ENCODE measurements at places on chromosomes 7 and 10.

DNA sequence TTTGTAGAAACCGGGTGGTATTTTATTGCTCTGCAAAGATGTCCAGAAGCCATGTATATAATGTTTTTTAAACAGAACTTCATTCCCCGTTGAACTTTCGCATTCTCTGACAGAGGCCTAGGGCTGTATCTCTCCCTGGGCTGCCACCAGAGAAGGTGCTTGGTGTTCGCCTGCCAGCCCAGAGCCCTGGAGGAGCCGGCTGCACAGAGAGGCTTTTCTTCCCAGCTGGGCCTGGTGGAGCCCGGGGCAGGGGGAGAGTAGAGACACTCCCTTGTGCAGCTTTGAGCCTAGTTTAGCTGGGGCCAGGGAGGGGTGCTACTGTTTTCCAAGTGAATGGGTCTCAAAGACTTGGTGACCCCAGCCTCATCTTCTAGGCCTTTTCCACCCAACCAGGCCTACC, 13.6 kb upstream of the TRIM8 start:
- no peak for DNase-seq

GRCh38 chr7:84195295-84196060, 889 bp upstream of the SEMA3A start:
- DNase-seq: no peak

DNA sequence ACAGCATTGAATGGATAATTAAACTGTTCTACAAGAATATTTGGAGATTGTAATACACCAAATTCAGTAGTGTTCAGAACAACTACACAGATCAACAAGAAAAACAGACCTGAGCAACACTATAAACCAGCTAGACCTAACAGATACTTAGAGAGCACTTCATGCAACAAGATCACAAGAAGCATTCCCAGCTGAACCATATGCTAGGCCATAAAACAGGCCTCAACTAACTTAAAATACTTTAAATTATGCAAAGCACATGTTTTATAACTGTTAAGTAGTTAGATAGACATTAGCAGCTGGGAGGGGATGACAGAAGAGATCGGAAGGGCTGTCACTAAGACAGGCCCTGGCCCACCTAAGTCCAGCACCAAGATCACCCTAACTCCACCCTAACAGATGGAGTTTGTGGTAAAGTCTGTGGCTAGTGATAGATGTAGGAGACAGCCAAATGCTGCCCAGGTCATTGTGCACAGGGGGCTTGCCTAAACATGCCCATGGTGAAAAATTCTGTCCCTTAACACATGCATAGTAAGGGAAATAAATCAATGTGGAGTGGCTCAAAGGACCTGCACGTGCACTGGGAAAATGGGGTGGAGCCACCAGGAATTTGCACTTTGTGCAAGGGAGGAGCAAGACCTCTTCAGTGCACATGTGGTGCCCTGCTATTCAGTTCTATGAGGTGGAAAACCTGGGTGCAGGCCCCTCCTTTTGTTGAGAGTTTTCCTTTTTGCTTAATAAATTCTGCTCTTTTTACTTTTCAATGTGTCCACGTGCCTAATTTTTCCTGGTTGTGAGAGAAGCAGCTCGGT, 567.8 kb upstream of the NRG3 start:
- no peak for DNase-seq

GRCh38 chr7:68821846-68822245, 776.4 kb upstream of the AUTS2 start:
- DNase-seq: no peak

GRCh38 chr10:63699785-63700613, 178.8 kb downstream of the REEP3 start:
- DNase-seq: no peak

DNA sequence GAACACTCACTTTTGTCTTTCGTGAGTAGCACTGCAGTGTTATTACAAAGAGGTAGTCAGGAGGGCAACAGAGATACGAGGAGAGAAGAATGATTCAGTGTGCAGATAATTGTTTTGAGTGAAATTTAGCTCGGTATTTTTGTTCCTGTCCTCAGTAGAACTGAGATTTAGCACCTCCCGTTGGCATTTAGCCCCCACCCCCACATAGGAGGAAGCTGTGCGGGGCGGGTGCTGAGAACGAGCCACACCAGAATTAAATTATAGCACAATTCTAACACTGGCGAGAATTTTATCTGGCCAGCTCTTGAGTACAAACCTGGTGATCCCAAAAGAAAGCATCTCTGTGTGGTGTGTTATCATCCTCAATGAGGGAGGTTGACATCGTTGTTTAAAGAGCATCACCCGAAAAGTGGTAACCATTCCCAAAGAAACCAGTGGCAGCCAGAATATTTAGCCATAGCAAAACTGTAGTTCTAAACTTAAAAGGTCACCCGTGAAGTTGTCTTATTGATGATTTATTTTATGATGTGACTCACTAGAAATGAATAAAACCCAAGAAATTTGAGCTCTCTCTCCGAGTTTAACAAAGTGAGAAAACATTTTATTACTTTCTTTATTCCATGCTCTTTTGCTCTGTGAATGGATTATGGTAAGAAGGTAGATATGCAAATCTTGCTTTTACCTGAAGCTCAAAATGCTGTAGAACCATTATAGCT, 612.2 kb downstream of the SUGCT start:
- DNase-seq: no peak

GRCh38 chr10:110355141-110355831, 50.6 kb upstream of the SMNDC1 start:
- no peak for DNase-seq

DNA sequence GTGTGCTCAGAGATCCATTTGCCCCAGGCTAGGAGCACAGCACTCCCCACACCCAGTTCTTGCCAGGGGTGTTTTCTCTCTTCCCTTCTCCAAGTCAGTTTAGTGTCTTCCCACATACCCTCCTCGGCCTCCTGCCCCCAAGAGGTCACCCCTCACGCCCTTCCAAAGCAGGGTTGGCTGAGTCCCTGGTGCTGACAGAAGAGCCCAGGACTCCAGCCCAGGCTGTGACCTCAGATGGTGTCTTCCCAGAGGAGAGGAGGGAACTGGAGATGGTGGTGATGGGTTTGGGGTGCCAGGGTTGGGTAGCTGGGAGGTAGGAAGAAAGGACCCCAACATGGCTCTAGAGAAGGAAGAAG, 19.8 kb downstream of the ZNF775 start:
- no peak for DNase-seq

DNA sequence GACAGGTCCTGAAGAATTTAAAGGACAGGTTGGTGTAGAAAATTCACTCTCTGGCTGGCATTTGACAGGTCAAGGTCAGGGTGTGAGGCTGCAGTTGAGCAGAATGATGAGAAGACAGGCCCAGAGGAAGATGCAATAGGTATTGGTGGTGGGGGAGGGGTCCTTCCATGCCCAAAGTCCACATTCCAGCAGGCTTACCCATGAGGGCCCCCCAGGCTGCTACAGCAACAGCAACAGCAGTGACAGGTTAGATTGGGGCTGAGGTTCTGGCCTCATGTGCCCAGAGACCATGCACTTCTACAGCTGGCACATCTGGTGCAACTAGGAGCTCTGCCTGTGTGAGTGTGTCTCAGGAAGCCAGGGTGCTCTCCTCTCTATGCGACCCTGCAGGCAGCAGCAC, 223.5 kb upstream of the GHITM start:
- no peak for DNase-seq

DNA sequence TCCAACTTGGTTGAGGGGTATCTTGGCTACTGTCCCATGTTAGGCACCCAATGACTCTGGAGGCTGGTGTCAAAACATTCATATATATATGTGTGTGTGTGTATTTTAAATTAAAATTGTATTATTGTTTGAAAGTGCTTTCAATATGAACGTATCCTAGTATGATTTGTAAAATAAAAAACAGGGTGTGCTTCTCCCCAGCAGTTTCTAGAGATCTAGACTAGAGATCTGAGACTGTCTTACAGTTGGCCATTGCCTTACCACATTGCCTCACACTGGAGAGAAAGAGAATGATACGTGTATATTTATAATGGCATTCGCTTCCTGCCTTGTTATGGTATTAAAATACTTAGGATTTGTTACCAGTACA, 1.2 kb downstream of the BAG3 start:
- no peak for DNase-seq

GRCh38 chr7:106029941-106030340, 66.9 kb downstream of the CDHR3 start:
- no peak for DNase-seq

DNA sequence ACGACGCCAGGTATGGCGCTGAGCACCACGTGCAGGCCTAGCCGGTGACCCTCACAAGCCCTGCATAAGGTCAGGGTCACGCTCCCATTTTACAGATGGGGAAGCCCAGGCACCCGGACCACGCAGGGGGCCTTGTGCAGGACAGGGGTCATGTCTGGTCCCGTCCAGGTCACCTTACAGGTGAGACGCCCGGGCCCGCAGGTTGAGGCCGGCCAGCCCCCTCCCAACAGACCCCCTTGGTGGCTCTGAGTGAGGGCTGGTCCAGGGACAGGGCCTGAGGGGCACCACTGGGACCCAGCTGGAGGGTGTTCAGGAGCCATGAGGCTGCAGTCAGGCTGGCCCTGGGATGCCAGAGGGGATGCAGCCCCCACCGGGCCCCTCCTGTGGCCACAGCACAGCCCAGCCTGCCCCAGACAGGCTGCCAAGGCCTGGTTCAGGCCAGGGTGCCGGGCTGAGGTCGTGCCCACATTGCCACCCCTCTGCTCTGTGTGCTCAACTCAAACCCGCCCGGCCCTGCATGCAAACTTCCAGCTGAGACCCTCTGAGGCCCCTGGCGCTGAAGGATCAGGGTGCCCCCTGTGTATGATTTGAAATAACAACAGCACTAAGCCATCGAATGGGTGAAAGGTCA, 69.0 kb downstream of the PWWP2B start:
- DNase-seq: no peak

- peak; percentile 81 for DNase-seq
These were observed 6.2 kb upstream of the AHCYL2 start for GRCh38 chr7:129218514-129219062.

- DNase-seq: peak; percentile 39
These were observed at the start of gene SH2B2 for GRCh38 chr7:102286237-102287110. TSS of gene SH2B2 (plus strand) at chr7:102286868. CDS start at chr7:102300551, 13,683 bp downstream.

DNA sequence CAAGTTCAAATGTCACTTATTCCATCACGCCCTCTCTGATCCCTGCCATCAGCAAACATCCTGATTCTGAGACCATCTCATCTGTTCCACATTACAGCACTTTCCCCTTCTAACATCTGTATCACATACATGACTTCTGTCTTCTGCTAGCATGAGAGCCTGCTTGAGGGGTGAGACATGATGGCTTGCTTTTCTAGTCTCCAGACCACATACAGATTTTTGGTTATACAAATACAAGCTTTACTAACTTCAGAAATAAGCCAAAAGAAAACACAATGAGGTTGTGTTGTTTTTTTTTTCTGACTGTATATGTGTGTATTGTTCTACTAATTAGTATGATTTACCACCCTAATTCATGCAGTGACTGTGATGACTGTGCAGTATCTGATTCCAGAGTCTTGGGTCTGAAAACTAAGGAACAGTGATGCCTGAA, 34.3 kb downstream of the NAPEPLD start:
- no peak for DNase-seq

DNA sequence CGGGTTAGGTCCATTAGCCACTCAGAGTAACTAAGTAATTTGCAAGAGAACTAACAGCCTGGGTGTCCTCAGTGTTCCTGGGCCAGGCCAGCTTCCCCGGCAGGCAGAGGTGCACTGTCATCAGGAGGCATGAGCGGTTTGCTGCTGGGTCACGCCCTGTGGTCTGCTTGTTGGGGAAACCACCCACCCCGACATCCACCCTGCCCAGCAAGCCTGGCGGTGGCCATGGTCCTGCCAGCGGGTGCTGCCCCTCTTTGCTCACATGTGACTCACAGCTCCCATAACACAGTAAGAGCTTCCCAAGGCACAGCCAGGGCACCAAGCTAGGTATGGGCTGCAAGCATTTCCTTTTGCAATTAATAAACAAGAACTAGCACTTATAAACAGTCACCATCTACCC, 75.9 kb downstream of the RGS10 start:
- DNase-seq: no peak

DNA sequence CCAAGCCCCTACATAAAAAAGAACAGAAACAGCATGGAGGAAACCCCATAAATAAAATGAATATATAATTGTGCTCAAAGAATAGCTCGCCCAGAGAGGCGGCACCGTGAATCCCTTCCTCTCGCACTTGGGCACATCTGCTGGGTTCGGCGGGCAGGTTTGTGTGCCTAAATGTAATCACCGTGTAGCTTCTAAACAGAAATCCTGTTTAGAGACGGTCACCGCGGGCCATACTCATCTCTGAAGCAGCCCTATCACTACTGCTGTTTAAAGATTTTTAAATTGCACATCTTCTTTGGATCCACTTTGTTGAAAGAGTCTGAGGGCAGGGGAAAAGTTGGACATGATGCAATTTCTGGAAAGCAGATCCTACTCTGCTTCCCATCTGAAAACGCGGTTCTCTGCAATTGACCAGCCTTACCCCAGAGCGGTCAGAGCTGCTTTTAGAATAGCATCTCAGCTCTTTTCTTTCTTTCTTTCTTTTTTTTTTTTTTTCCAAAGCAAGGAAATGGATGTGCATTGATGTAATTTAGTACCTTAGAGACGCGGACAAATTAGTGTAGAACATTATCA, 6.4 kb downstream of the DRGX start:
- DNase-seq: no peak

DNA sequence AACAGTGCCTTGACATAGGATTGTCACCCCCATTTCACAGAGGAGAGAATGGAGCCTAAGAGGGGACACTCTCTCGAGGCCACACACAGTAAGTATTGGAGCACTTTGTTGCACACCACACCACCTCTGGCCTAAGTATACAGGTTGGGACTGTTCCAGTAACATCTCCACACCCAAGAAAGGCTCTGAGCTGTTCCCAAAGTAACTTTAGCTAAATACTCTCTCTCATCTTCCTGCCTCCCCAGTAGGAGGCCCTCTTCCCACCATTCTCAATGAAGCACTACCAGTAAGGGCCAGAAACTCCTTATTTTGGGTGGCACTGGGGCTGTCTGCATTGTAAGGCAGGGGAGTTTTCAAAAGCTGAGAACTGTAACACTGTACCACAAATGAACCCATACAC, 189.5 kb downstream of the ZNF438 start:
- no peak for DNase-seq

GRCh38 chr7:22596763-22597400, 96.9 kb upstream of the STEAP1B start:
- DNase-seq: no peak

GRCh38 chr10:127694580-127695193, 42.3 kb upstream of the FOXI2 start:
- no peak for DNase-seq

GRCh38 chr10:96622013-96622787, 35.4 kb upstream of the TM9SF3 start:
- no peak for DNase-seq

GRCh38 chr10:67141300-67141699, 215.5 kb downstream of the LRRTM3 start:
- DNase-seq: no peak

DNA sequence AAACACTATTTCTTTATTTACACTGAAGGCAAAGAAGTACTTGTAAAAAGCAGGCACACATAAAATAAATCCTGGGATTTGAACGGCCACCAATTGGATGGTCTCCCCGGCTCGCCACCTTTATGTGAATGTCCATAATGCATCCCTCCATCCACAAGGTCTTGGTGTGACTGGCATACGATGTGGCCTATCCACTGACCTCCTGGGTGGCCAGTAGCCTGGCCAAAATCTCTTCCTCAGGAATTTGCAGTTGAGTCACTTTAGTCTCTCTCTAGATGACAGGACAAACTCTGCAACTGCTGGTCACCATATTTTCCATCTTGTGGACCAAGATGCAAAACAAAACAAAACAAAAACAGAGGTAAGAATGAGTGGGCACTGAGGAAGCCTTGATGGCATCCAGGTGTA, 39.1 kb downstream of the CDK1 start:
- DNase-seq: no peak

GRCh38 chr7:24827589-24827988, 70.3 kb upstream of the GSDME start:
- no peak for DNase-seq

GRCh38 chr7:151381098-151381347, 28.8 kb downstream of the WDR86 start:
- DNase-seq: no peak

All from anterior cingulate cortex (tissue), 58 donors.